ENCODE measurements at places on chromosomes 5 and 9. TPM values are rescaled to one million over a fixed set of nuclear protein-coding genes. Genes with fewer than 3 reads are reported as not detected.

DPP7 gene
- total RNA-seq: 48.5 TPM

SREK1 gene
- total RNA-seq: 123 TPM

KCNV2 gene
- total RNA-seq: not detected

MARCHF3 gene
- 10.3 TPM for total RNA-seq

SPACA9 gene
- 3.6 TPM for total RNA-seq

TAF11L13 gene
- not detected for total RNA-seq

ZDHHC11B gene
- 8.7 TPM for total RNA-seq

PURA gene
- 7.7 TPM for total RNA-seq

TRIM36 gene
- total RNA-seq: 9.4 TPM

FCHSD1 gene
- total RNA-seq: 27.7 TPM

RUSC2 gene
- 20.8 TPM for total RNA-seq

NFIL3 gene
- total RNA-seq: 21.7 TPM

PCDHB11 gene
- 4.7 TPM for total RNA-seq

IFNA13 gene
- total RNA-seq: not detected

All from progenitor cell of endocrine pancreas (in vitro differentiated cells).